Cerebellum (tissue), 4 donors: ENCODE measurements at places on chromosomes 12 and 14. TPM values are rescaled to one million over a fixed set of nuclear protein-coding genes. Genes with fewer than 3 reads are reported as not detected.

The PLEK2 gene
- 0.64 TPM for total RNA-seq

The KRT71 gene
- 0.18 TPM for total RNA-seq

The AMIGO2 gene
- 5.8 TPM for total RNA-seq

The KLHL33 gene
- 0.18 TPM for total RNA-seq

DNA sequence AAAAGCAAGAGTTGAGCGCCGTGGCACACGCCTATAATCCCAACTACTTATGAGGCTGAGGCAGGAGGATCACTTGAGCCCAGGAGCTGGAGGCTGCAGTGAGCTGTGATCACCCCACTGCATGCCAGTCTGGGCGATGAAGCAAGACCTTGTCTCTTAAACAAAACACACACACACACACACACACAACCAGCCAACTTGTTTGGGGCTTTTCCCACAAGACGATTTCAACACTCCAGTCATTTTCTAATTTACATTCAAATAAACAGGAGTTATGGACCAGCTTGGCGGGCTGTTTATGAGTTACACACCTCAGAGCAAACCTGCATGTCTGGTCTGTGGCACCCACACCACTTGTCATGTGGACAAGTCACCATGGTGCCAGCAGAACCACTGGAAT lies 6.7 kb downstream of the GLTP start:
- no peak for DNase-seq

DNA sequence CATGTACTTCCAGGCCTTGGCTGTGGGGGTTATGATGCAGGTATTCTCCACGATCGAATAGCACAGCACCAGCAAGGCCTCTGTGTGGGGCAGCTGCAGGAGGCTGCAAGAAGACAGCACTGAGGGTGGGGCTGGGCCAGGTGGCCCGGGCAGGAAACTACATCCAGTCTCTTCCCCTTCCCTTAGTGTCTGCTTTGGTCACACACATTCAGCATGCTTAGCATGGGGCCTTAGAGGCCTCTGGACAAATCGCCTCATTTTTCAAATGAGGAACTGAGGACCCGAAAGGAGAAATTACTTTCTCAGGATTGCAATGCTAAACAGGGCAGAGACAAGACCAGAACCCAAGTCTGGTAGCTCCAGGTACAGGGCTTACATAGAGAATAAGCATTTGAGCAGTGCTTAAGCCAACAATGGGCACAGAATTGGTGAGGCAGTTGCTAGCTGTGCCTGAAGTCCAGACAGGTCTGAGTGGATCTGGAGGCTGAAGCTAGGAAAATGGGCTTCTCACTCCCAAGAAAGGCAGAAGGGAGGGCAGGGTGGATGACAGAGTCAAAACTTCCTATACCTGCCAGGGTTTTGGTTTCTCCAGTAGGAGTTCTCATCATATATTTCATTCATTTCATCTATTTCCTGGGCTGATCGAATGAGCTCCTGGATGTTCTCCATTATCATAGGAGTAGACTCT lies 3.5 kb downstream of the ACRBP start:
- DNase-seq: no peak
